Hematopoietic multipotent progenitor cell treated with erythropoietin and hydrocortisone succinate and interleukin-3 and kit ligand, for 6 days (in vitro differentiated cells): ENCODE measurements at places on chromosomes 2 and 18.

GRCh38 chr18:2874765-2875164 lies 28.0 kb downstream of the EMILIN2 start:
- DNase-seq: no peak

- peak; percentile 17 for DNase-seq
Observed at GRCh38 chr2:221570321-221570935, 1.7 kb downstream of the EPHA4 start.

- no peak for DNase-seq
Observed at GRCh38 chr2:55720417-55720816, 26.8 kb upstream of the PNPT1 start.

- peak; percentile 95 for DNase-seq
Observed at GRCh38 chr2:8677646-8678592, 3.9 kb upstream of the ID2 start.

- peak; percentile 93 for DNase-seq
Observed at GRCh38 chr18:35110554-35111485, 69.6 kb downstream of the MAPRE2 start.

GRCh38 chr2:238523158-238524110 lies 96.7 kb downstream of the ASB1 start:
- no peak for DNase-seq

GRCh38 chr2:201126308-201127151 lies 10.6 kb downstream of the CFLAR start:
- DNase-seq: peak; percentile 56

GRCh38 chr2:85470850-85471800 lies 52.6 kb downstream of the SH2D6 start:
- DNase-seq: peak; percentile 48

DNA sequence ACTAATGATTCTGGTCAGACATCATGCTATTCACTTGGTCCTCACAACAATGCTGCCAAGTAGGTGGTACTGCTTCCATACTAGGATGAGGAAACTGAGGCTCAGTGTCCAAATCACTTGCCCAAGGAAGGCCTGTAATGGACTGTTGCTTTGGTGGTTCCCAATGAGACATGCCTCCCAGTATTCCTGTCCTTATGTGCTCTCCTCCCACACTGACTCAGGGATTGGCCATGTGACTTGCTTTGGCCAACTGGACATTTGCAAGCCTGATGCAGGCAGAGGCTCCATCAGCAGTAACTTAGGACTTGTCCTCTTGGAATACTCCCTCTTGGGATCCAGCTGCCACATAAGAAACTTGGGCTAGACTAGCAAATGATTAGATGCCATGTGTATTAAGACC lies 3.0 kb downstream of the FBXO41 start:
- DNase-seq: no peak

GRCh38 chr2:126639276-126639675 lies 16.7 kb upstream of the GYPC start:
- no peak for DNase-seq

- DNase-seq: no peak
Observed at GRCh38 chr2:40226637-40227036, 225.3 kb downstream of the SLC8A1 start.

DNA sequence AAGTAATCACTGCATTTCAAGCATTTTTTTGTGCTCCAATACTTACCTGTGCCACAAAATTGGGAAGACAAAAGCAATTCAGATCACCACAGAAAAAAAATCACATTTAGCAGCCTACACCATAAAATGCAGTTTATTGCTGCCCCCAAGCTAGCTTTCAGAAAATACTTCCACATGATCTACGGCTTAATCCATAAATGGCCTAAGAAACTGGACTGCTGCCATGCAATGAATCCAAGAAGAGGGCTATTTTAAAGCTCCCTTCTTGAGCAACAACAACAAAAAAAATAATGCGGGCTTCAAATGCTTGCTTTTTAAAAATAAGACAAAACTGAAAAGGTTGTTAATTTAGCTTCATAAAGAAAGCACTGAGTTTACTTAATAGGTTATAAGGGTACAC lies 272.3 kb downstream of the RAD51AP2 start:
- DNase-seq: no peak

DNA sequence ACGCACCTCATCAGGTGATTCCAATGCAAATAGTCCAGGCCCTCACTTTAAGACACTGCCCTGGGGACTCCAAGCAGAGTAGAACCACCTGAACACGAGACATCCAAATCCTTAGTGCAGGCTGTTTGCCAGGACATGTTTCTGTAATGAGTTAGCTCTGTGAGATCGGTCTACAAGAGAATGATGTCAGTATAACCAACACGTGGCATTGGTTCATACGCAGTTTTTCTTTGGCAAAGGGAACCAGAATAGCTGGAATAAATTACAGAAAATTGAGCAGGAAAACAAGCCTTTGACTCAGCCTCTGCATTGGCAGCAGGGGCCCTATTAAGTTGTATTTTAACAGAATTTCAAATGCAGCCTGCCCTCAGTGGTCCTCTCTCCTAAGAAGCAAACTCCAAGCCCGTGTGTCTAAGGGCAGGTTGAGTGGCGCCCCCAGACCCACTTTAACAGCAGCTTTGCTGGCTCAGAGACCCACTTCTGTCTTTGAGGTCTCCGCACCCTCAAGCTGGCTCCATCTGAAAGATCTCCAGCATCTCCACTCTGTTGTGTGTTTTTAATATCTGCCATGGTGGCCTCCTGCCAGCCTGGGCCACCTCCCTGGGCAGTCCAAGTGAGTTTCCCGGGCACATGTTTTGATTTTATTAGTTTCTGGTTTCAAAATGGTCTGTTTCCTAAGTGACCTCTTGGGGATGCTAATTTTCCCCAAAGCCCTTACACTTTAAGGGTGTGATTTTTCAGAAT lies 61.3 kb downstream of the ALPK2 start:
- DNase-seq: no peak

GRCh38 chr2:79596403-79596802 lies 83.6 kb downstream of the CTNNA2 start:
- no peak for DNase-seq

DNA sequence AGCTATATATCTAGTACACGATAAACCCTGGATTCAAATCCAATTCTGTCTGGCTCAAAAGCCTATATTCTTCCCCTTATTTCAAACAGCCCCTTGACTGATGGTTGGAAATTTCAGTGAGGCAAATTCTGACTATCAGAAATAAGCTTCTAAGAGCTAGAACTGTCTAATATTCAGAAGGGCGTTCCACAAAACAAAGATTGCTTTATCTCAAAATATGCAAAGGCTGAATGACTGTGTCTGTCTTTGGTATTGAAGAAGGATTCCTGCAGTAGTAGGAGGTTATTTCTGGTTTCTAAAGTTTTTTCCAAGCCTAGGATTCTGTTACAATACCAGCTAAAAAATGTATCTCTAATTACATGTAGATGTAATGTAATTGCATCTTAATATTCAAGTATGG lies 31.1 kb downstream of the DRC1 start:
- DNase-seq: no peak

DNA sequence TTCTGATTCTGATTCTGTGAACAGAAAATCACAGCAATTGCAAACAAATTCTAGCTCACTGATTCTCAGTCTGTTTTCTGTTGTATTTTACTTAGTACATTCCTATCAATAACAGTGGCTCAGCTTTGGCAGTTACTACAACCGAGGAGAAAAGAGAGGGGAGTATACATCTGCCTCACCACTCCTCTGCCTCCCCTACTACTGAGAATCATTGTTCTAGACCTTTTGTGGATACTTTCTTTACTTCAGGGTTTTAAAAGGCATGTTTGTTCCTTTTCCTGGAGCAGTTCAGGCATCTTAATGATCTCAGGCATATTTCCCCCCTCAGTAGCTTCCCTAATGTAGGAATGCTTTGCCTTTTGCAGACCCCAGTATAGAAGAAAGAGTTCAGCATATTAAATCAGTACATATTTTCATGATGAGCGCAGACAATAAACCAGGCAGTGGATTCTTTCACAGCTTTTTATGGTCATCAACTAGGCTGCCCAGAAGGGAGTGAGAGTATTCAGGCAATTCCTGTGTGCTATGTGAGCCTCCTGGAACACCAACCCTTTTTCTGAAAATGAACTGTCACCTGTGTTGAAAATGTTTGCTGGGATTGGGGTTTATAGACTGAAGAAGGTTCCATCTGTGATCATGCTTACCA lies 10.3 kb downstream of the STAMBP start:
- DNase-seq: no peak

DNA sequence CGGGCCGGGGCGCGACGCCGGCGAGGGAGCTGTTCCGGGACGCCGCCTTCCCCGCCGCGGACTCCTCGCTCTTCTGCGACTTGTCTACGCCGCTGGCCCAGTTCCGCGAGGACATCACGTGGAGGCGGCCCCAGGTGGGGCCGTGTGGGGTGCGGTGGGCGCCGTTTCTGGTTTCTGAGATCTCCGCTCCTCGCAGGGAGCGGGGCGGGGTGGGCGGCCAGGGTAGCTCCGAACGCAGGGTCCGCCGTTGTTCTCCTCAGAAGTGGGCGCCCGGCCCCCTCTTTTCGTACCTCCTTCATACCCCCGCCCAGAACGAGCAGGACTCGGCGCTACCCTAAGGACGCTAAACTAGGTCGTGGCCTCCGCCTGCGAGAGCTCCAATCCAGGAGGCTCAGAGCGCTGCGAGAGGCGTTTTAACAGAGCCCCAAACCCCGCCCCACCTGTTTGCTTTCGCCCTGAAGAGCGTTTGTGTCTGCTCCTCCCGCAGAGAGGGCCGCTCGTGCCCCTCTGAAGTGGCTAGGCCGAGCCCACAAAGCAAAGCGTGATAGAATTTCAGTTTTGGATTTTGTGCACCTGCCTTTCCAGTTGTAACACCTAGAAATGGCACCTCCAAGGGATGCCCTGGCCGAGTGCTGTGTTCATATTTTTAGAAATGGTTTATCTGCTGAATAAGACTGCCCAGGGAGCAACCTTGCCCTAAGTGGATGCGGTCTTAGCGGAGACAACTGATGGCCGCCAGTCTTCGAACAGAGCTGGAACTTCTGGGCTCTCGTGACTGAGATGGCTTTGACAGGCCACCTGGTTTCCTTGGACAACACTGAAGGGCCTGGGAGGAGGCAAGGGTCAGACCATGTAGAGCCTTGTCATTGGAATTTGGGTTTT lies 626 bp downstream of the CAPN10 start:
- DNase-seq: peak; percentile 80

GRCh38 chr2:98134172-98135005 lies 47.4 kb downstream of the VWA3B start:
- peak; percentile 58 for DNase-seq

- no peak for DNase-seq
Observed at GRCh38 chr18:22913861-22914260, 19.3 kb upstream of the RBBP8 start.

GRCh38 chr2:237411683-237412423 lies 2.1 kb downstream of the COL6A3 start:
- no peak for DNase-seq

DNA sequence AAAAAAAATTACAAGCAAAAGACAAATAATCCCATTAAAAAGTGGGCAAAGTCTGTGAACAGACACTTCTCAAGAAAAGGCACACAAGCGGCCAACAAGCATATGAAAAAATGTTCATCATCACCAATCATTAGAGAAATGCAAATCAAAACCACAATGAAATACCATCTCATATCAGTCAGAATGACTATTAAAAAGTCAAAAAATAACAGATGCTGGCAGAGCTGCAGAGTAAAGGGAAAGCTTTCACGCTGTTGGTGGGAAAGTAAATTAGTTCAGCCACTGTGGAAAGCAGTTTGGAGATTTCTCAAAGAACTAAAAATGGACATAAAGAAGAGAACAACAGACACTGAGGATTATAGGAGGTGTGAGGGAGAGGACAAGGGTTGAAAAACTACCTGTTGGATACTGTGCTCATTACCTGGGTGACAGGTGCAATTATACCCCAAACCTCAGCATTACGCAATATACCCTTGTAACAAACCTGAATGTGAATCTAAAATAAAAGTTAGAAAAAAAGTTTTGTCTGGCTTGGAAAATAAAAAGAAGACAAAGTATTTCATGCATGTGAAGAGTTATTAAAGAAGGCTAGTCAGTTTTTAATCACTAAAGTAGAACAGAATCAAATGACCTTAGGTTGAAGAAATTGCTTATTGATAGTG lies 8.7 kb upstream of the ACSL3 start:
- no peak for DNase-seq

DNA sequence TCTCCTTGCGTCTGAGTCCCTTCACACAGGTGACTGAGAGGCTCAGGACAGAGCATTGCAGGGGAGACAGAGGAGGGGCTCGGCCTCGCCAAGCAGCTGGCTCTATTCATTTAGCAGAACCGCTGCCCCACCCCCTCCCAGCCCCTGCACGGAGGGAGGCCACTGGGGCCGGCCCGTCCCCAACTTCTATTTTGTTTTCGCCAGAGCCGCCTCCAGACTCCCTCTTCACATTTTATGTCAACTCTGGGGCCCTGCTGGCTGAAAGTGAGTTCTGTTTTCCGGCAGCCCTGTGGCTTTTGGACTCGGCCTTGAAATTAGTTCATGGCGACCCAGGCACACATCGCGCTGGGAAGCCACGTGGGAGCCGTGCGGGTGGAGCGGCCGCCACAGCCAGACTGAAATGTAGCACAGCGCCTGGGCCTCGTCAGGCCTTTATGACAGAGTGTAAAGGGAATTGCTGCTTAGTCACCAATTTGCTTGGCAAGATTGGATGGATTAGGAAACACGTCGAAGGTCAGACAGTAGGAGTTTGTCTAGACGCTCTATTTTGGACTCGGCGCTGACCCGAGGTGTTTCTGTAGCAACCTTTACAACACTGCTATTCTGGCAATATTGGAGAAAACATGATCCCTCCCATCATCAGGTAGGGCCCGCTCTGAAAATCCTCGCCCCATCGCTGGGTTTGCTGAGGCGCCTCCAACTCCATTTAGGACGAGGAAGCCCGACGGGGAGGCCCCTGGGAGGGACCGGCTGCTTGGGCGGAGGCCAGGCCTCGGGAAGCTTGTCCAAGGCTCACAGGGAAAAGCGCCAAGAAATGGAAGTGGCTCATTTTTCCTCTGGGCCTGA lies 90.7 kb upstream of the CTDP1 start:
- DNase-seq: no peak

DNA sequence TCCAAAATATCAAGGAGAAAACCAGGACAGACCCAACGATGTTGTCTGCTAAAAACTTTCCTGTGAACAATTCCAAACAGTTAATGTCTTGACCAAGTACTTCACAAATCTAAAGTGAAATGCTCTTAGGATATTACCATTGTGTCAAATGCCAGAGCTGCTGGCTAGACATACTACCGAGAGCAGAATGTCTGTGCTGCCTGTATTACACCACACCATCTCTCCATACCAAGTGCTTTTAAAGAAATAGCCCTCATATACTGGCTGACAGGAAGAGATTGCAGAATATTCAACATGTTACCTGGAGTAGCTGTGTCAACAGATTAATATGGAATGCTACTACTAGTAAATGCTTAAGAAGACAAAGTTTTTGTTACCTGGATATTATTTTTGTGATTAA lies 18.6 kb downstream of the IAH1 start:
- DNase-seq: no peak

GRCh38 chr18:75714766-75715165 lies 287.3 kb upstream of the SMIM21 start:
- DNase-seq: peak; percentile 56

DNA sequence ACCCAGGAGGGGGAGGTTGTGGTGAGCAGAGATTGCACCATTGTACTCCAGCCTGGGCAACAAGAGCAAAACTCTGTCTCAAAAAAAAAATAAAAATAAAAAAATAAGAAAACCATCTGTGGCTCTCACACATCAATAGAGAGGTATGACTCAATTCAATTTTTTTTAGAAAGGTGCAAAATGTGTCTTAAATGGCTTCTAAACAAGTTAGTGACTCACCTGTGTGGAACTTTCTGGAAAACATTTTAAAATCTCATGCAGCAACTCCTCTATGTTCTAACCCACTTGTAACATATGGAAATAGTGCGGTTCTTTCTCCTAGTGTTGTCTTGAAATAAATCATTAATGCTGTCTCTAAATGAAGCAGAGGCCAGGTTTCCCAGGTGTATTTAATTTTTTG lies 10.7 kb upstream of the SULT1C4 start:
- DNase-seq: no peak

- DNase-seq: no peak
Observed at GRCh38 chr2:165901620-165902298, 51.8 kb downstream of the TTC21B start.
